ENCODE measurements at places on chromosomes 13 and 19.

DNA sequence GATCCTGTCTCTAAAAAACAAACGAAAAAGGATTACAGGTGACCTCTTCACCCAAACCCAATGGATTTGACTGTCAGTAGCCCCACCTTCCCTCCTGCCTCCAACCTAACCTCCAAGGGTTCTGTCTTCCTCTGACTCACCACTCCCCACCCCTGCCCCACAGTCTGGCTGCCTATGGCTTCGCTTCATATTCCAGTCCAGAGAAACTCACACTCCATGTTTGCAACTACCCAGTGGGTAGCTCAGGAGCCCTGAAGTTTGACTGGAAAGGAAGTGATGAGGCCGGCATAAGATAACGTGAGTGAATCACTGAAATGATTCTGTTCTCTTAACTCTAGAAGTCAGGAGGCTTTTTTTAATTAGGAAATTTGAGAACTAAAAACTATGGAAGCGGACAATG is 303.9 kb downstream of the FOXO1 start:
- DNase-seq, result no peak

- DNase-seq, result no peak
Observed at GRCh38 chr13:43132257-43132656, 108.9 kb downstream of the DNAJC15 start.

DNA sequence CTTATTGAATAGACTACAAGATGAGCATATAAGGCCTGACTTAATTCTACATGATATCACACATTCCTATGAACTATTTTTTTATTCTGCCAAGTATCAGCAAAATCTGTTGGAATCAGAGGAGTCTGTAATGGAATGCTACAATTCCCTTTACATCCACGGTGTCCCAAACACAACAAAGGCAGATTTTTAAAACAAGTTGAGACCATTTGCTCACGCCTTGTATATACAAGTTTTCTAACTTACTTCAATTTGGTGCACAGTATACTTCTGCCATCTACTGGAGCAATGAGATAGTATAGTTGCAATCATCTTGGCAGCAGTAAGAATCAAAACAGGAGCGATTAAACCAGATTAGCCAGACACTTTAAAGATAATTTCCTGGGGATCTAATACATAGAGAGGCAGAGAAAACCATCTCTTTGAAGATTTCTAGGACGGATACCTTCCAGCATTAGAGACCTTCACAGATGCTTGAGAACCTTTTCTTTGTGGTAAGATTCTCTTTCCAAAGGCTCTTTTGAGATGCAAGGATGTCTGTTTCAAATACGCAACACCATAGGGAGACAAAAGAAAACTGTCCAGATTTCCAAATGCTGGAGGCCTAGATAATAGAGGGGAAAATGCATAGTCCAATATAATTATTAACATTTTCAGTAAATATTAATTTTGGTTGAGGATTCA is 302.0 kb upstream of the MIR17HG start:
- DNase-seq, result no peak

- no peak for DNase-seq
Observed at GRCh38 chr19:46296202-46296480, 701 bp upstream of the HIF3A start.

GRCh38 chr13:91572944-91573598 is 174.7 kb downstream of the GPC5 start:
- DNase-seq, result no peak

- DNase-seq, result no peak
Observed at GRCh38 chr13:87590518-87590917, 80.7 kb upstream of the SLITRK5 start.

DNA sequence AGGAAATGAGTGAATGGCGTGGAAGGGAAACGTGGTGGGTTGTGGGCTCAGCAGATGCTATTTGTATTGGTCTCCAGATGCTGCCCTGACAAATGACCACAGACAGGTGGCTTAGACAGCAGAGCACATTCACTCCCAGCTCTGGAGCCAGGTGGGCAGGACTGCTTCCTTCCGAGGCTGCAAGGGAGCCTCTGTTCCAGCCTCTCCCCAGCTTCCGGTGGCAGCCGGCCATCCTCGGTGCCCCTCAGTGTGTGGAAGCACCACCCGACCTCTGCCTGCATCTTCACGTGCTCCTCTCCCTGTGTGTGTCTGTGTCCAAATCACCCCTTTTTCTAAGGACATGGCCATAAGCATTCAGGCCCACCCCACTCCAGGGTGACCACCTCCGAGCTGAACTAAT is 105.1 kb downstream of the SOX1 start:
- no peak for DNase-seq

DNA sequence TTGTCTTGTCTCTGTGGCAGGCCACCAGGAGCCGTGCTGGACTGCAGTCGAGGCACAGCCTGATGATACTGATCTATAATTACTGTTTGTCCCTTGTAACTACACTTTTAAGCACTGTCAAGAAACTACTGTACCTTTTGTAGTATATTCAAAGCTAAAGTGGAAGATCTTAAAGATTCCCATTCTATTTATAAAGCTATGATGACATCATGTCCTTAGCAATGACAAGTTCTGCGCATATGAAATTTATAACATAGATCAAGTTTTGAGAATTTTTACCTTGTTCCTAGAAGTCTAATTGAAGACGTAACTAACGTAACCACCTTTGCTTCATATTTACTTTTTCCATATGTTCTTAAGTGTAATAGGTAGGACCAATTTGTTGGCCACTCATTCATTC is 56.8 kb upstream of the LATS2 start:
- DNase-seq, result no peak

GRCh38 chr13:24308068-24308445 is 1.3 kb upstream of the C1QTNF9 start:
- DNase-seq, result no peak

DNA sequence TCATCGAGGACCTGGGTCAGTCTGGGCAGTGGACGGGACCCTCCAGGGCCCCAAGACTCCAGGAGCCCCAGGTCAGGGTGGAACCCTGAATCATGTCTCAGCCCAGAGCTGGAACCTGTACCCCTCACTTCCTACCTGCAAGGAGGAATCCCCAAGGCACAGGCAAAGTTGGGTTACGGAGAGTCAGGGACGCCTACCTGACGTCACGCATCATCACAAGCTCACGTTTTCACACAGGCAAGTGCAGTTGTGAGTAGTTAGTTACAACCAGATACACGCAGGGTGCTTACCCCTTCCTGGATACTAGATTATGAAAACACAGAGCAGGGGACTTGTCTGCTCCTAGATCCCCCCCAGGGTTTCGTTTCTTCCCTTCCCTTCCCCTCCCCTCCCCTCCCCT is 1.9 kb downstream of the RETN start:
- DNase-seq, result no peak

- DNase-seq, result no peak
Observed at GRCh38 chr19:3321696-3322095, 44.7 kb upstream of the NFIC start.

DNA sequence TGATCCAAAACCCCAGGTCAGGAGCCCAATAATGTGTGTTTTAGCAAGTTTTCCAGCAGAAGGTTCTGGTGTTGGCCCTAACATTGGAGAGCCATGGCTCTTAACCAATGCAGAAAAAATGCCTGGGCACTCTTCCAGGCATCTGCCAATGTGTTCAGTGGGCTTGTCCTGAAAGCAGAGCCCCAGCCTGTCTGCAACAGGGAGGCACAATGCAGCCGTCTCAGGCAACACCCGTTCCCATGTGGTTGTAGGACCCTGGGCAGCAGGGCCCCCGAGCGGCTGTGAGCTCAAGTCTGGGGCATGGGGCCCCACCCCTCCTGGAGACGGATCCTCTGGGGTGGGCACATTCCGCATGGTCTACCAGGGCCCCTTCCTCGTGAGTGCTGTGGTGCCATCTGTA is 58.1 kb upstream of the SIAH3 start:
- no peak for DNase-seq

GRCh38 chr19:16027528-16027927 is 48.8 kb upstream of the TPM4 start:
- no peak for DNase-seq
